NCI-H510A treated with DMSO at 0.1 percent for 48 hours (cell line): ENCODE measurements at places on chromosomes 4 and X.

- peak; percentile 37 for DNase-seq
Observed at GRCh38 chrX:69152417-69152841, 12.8 kb downstream of the PJA1 start.

- DNase-seq: peak; percentile 39
Observed at GRCh38 chr4:80215449-80216052, 18.2 kb downstream of the PRDM8 start.

DNA sequence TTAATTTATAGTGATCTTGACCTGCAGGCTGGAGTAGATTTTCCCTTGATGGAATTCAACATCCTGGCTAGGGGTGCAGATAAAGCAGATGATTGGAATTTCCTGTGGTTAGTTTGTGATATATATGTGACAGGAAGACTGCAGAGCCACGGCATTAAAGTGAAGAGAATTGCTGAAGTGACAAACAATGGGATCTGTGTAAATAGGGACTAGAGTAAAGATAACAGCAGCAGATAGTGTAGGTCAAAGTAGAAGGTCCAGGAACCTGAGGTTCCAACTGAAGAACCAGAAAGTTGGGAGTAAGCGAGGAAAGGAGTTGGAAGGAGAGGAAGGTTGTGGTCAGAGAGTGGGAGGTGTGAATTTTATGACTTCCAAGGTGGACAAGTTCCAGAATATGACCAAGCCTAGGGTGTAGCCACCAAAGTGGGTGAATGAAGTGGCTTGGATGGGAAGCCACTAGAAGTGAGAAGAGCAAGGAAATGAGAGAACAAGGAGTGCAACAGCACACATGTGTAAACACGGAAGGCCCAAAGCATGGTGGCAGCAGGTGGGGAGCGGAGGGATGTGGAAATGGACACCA is 325.0 kb downstream of the RAB28 start:
- DNase-seq: peak; percentile 86

DNA sequence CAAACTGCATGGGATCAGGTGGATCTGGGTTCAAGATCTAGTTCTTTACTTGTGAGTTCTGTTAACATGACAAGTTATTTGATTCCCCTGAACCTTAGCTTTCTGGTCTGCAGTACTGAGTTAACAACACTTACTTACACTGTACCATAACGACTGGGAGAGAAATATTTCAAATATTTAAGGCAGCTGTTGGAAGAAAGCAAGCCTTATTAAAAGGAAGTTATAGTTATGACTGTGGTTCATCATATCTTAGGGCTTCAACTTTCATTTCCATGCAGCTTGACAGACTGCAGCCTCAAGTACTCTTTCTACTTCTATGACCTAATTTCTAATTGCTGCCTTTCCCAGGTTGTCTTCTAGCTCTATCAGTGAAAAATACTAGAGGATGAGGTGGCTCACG is 40.0 kb upstream of the PDGFRA start:
- DNase-seq: no peak

GRCh38 chr4:41361794-41362526 is 105.2 kb downstream of the UCHL1 start:
- DNase-seq: peak; percentile 35

DNA sequence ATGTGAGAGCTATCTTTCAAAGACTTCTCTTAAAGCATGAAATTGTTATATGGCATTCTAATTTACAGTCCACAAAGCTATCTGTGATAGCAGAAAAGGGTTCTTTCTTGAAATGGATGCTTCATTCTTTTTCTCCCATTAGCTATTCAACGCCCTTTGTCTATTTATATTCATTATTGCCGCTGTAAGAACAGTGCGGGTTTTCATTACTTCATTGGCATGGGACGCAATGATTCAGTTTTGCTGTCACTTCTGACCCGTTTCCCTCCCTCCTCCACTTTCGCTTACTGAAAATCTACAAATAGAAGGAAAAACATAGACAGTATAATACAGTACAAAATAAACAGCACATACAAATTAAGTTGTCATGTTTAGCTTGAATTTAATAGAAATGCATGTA is 394.6 kb downstream of the PCDH7 start:
- DNase-seq: no peak

- no peak for DNase-seq
Observed at GRCh38 chr4:15920723-15921591, 17.6 kb downstream of the FGFBP1 start.

GRCh38 chr4:70337886-70338420 is 3.2 kb downstream of the CABS1 start:
- no peak for DNase-seq

DNA sequence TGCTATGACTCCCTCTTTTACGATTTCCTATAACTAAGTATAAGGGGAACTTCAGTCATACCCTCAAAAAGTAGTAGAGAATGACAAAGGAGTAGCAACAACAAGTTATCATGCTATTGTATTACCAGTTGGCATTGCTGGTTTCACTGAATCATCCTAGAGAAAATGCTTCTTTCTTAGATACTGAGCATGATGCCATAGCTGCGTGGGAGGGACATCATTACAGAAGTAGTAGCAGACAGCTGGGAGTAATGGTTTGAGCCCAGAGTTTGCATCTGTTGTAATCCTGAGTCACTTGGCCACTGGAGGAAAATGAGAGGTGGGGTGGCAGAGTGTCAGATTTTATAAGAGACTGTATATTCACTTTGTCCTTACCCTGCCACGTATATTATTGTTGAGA is 38.6 kb downstream of the MTMR1 start:
- no peak for DNase-seq

GRCh38 chr4:153643406-153644383 is 40.4 kb upstream of the TLR2 start:
- DNase-seq: peak; percentile 47

- DNase-seq: no peak
Observed at GRCh38 chr4:17170131-17170530, 271.7 kb upstream of the LDB2 start.

GRCh38 chr4:148071009-148071408 is 339.1 kb downstream of the ARHGAP10 start:
- DNase-seq: no peak

DNA sequence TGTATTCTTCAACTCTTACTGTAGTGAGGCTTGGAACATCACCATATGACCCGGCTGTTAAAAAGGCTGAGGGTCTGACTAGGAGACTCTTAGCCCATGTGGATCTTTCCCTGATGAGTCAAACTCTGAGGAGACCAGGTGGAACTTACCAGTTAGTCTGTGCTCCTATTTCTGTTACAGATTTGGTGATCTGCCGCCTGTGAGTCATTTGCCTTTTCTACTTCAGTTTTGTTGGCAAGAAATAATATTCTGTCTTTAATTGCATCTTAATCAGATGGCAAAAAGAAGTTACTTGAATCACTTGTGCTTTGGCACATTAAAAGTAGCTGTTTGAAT is 48.4 kb downstream of the MTM1 start:
- no peak for DNase-seq

GRCh38 chr4:48490680-48491513 is 845 bp downstream of the ZAR1 start:
- DNase-seq: no peak

DNA sequence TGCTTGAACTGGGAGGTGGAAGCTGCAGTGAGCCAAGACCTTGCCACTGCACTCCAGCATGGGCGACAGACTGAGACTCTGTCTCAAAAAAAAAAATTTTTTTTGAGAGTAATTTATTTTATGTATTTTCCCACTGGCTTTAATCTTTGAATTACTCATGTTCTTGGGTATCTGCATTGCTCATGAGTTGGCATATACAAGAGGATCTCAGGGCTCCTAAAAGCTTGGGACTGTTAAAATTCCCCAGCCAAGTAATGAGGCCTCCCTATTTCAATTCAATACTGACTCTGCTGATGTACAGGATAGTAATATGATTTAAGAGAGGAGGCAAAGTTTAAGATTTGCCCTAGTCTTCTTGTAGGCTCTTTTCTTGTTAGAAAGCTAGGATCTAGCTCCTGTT is 6.2 kb downstream of the IL21 start:
- no peak for DNase-seq

DNA sequence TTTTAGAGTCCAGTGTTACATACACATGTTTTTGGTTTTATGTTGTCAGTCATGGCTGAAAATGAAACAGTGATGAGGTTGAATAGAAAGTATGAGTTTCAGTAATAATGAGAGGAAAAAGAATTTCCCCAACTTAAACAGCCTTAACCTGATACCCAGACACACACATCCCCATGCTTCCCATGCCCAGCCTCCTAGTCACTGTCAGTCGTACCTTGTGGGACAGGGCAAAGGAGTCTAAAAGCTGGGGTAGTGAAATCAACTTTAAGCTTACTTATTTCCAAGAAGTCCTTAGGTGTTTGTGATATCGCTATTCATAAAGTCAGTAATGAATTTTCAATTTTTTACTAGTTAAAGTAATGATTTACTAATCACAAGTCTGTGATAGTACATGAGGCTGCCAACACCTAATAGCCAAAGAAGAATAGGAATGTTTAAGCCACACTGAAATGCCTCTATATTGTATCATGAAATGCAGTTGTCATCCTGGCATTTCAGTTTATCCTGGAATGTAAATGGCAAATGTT is 24.3 kb upstream of the GPR34 start:
- DNase-seq: no peak

DNA sequence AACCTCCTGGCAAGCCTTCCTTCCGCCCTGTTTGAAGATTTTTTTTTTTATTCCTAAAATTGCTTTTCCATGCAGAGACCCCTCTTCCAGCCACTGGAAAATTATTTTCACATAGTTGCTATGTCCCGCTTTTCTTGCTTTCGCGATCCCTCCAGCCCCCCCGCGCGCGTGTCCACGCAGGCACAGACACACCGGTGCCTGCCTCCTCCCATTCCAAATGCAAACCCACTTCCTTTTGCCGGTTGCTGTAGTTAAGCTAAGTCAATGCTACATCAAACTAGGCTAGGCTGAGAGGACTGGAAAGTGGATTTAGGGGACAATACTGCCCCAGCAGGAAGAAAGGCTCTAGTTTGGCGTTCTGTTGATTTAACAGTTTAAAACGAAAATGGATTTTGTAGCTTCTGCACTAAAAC is 111.0 kb downstream of the DHX15 start:
- DNase-seq: peak; percentile 6

DNA sequence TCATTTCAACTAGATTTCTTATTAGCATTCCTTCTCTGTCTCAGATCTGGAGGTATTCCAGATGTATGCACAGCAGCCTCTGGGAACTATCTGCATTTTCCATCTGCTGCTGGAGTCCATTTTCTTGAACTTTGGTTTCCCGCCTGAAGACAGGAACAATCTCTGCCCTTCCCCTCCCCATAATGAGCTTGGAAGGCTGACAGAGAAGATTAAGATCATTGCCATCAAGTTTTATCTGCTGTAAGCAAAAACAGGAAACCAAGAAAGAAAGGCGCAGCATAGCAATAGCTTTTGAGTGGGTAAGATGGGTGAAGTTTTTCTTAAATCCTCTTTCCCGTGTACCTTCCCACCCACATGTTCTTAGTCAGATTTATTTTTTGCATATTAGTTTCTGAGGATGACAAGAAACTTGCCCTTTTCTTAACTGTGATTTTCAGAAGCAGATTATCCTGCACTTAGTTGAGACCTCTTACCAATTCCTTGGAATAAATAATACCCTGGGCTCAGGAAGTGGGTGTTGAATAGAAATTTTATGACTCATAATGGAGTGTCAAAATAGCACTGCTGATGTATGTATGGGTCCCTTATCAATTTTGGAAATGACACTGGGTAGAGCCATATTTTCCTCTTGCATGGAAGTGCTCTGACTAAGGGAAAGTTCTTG is 78.3 kb downstream of the CT47B1 start:
- no peak for DNase-seq

DNA sequence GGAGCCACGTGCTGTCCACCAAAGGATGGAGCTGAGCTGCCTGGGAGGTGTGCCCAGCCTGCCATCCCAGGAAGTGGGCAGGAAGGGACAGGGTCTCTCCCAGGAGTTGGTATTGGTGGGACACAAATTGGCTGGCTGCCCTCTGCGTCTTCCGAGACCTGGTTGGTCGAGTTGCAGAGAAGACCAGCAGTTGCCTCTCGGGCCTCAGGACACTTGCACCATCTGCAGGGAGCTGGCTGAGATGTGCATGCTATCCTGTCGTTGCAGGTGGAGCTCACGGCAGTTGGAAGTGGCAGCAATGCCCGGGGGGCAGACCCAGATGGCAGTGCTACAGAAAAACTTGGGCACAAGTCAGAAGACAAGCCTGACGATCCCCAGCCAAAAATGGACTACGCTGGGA is 30.2 kb downstream of the BCORL1 start:
- no peak for DNase-seq

GRCh38 chr4:138409670-138410069 is 167.5 kb upstream of the SLC7A11 start:
- DNase-seq: no peak

DNA sequence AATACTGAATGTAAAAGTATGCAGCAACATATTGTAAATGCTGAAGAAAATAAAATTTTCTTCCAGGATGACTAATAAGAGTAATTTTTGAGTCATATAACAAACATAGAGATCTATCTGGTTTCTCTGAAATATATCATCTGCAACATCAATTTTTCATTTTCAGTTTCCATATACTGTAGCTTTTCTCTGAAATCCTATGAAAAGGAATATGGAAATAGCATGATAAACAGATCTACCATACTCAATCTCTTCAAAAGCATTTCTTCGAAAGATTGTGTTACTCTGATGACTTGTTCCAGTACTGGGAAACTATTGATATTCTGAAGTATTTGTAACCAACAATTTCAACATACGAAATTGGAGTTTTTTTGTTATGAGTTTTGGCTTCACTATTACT is 1156.7 kb downstream of the FAM133A start:
- DNase-seq: no peak

- DNase-seq: peak; percentile 13
Observed at GRCh38 chrX:103343105-103343504, 13.1 kb downstream of the TCEAL7 start.

DNA sequence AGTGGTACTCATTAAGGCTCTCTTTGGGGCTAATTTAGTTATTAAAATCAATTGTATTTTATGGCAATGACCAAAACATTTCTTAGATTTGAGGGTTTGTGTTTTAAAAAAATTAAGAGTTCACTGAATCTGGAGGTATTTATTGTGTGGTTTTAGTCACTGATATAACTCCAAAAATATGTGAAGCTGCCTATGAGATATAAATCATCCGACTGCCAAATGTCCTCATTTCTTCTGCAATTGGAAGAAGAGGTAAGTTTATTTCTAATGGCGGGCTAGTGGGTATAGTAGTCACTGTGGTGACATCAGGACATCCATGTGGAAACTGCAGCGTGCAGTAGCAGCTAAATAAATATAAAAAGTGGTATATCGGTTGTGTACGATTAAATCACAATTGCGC is 205.5 kb downstream of the MID1 start:
- DNase-seq: no peak

DNA sequence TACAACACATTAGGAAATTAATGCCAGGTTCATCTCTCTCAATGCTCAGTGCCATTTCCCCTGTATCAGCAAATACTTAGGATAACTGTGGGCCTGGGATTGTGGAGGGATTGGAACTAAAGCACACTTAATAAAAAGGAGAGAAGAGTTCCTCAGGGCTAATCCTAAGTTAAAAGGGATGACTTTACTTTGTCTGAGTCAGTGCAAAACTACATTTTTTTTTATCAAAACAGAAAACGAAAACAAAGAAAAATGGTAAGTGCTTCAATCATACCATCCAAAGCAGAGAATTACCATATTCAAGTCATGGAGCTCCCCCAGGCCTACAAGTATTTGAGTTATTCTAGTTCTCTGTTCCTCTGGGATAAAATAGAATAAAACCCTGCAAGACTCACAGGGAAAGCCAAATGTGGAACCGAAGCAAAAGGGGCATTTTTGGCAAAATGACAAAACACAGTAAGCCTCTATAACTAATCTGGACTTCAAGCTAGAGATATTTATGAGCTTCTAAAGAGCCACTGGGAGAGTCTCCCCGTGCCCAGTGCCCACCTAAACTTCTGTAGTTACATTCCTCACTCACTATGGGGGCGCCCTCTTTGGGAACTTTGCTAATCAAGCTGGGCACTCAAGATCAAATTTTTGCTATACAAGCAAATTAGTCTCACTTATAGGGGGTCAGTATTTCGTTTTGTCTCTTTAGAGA is 53.4 kb downstream of the PALLD start:
- DNase-seq: no peak
